ENCODE measurements at places on chromosomes 4 and X. TPM values are rescaled to one million over a fixed set of nuclear protein-coding genes. Genes with fewer than 3 reads are reported as not detected.

The NR3C2 gene
- 16.2 TPM for polyA plus RNA-seq

The KLB gene
- 0.27 TPM for polyA plus RNA-seq

The UPF3B gene
- polyA plus RNA-seq: 41.7 TPM

The NEIL3 gene
- 9.3 TPM for polyA plus RNA-seq

The GYPB gene
- polyA plus RNA-seq: 1.7 TPM

The EGF gene
- 3.6 TPM for polyA plus RNA-seq

The RIPPLY1 gene
- 2.8 TPM for polyA plus RNA-seq

The RHOXF1 gene
- 3.0 TPM for polyA plus RNA-seq

DNA sequence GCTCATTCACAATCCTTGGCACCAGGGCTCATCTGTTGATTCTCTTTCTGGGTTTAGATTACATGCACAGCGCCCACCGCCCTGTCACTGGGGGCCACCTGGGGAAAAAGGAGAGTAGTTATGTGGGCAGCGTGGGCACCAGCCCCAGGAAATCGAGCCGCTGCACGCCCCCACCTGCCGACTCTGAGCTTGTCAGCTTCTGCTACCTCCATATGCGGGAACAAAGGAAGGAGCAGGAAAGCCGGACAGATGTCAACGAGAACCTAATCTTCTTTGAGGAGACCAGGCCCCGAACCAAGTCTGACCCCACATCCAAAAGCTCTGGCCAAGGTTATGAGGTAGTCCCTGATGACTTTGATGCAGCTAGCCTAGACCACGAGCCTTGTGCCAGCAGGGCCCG is 31.0 kb upstream of the PRPS1 start:
- DNase-seq: no peak

DNA sequence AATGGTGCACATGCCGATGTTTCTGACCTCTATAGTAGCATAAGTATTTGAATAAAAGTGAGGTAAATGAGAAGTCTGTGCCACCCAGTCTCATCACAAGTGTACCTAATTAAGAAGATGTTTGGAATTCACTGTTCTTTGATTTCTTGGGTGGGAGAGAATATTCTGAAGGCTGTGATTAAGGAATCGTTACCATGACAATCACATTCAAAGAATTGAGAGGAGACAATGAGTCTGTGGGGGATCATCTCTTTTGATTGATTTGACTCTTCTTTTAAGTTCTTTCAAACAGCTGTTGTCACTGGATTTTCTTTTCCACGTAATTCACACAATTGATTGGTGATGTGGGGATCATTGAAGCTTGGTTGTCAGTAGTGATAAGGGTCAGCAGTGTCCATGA is 18.1 kb downstream of the FHL1 start:
- DNase-seq: no peak

DNA sequence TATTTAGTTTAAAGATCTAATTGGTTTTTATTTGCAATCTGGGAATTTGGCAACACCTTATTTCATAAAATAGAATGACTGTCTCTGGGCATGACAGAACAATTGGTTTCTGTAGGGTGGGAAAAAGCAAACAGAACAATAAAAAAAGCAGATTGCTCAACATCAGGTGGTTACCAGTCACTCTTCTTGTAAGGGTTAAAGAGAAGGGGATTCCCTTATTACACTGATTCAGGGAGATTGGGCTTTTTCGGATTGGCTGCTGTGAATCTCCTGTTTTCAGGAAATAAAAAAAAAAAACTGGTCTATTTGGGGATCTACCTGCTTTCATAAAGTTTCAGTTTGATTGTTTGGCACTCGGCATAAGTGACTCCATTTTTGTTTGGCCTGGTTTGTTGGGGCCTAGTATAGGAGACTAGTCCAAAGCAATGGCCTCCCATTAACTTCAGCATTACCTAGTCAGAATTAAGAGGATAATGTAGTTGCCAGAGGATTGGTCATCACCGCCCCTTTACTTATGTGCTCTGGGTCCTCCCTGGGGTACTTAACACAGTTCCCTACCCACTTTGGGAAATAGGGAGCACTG is 380.5 kb downstream of the IDS start:
- no peak for DNase-seq

- DNase-seq: no peak
These were observed 190.1 kb upstream of the C1QTNF7 start for GRCh38 chr4:15237648-15238230.

DNA sequence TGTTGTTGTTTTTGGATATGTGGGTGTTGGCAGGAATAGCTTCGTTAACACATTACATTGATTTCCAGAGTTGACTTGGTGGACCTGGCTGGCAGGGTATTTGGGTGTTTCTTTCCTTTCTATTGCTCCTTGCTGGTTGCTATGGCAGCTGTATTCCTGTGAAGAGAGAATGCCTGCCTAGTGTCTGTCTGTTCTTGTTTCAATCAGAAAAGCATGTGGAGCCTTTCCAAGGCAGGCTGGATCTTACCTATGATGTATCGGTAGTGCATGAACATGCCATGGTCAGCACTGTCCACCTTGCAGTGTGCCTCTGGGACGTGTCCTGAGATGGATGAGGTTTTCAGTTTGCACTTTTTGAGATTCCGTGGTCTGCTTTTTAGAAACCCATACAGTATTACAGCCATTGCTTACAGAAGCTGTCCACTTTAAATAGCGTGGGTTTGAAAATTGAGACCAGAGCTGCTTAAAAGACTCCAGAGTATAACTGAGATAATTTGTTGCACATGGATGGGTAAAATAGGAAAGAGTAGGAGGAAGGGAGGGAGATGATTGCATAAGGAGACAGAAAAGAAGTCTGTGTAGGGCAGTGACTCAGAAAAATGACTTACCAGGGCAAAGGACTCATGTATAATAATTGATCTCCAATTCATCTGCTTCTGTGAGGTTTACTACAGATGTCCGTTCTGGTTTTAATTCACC is 20.0 kb upstream of the AADAT start:
- no peak for DNase-seq

GRCh38 chr4:173153445-173153844 is 15.2 kb upstream of the GALNT7 start:
- no peak for DNase-seq

DNA sequence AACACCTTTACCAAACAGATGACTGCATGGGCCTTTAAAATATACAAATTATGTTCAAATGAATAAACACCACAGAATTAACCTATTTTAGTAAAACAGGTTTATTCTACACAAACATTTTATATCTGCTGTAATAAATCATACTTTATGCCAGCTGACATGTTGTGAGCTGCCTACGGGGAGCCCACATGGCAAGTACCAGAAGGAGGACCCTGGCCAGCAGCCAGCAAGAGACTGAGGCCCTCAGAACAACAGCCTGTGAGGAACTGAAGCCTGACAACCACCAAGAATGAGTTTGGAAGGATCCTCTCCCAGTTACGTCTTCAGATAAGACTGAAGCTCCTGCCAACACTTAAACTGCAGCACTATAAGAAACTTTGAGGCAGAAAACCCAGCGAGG is 377.0 kb downstream of the PDGFC start:
- no peak for DNase-seq

DNA sequence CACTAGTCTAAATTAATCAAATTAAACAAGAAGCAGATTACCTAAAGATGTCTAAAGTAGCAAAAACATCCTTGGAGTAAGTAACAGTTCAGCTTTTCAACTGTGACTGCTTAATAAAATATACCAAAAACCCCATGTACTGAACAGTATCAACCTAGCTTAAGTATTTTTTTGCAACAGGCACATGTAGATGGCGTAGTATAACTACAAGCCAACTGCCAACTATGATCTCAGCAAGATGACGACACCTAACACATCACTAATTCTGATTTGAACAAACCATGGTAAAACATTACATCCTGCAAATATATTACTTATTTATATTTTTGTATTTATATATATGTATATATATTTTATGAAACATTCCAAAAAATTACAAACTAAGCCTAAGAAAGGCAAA is 24.5 kb downstream of the DHX15 start:
- DNase-seq: no peak

GRCh38 chr4:73311428-73311827 is 52.8 kb upstream of the ANKRD17 start:
- peak; percentile 15 for DNase-seq

- peak; percentile 39 for DNase-seq
These were observed 29.1 kb downstream of the TTC29 start for GRCh38 chr4:146916479-146917076.

DNA sequence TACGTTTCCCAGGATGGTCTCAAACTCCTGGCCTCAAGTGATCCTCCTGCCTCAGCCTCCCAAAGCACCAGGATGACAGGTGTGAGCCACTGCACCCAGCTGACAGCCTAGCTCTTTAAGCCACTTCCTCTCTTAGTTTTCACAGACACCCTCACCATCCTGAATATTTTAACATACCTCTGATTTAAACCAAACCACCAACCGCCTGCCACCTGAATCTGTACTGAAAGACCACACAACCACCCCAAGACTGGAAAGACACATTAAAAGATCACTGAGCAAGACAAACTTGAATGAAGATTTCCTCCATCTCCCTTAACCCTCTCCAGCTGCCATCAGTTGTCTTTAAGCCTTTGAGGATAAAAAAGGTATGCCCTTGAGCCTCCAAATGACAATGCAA is 110.6 kb downstream of the SH3KBP1 start:
- no peak for DNase-seq

- DNase-seq: no peak
These were observed 20.3 kb upstream of the PDCL2 start for GRCh38 chr4:55612341-55612740.
